Stimulated activated CD4-positive, alpha-beta T cell treated with anti-CD3 and anti-CD28 coated beads, Interleukin-15, amount 100 ng/mL, for 1 hour (primary cell): ENCODE measurements at places on chromosomes 1 and 21.

- DNase-seq = no peak
Observed at GRCh38 chr1:105027838-105028471, 1278.3 kb downstream of the AMY1C start.

DNA sequence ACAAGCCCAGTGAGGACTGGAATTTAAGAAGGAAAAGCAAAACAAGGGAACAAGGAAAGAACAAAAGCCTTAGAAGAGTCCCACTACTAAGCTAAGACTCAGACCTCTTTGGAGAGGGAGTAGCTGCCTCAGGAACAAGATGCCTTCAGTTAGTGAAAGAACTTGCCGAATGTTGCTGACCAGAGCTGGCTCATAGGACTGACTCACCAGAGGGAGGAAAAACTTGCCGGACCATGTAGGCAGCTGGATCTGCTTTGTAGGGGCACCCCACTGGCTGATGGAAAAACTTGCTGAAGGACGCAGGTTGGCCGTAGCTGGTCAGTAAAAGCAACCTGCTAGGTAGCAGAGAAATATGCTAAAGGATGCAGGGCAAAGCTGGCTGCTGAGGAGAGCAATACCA is 15.3 kb upstream of the ZSWIM5 start:
- no peak for DNase-seq

DNA sequence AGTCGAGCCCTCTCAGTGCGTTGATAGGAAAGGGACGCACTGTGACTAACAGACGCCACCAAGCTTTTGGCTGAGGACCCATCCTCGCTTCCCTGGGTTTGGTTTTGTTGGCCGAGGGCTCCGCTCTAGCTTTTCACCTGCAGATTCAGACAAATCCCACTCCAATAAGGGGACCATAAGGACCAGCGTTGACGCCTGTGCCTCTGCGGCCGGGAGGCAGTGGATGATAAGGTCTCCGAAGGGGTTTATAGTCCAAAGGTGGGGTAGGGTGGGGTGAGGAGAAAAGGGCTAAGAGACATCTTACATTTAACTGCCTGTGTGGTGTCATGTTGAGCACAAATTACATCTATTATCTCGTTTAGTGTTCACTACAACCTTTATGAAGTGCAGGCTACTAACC is 760 bp downstream of the PEX14 start:
- DNase-seq = no peak

DNA sequence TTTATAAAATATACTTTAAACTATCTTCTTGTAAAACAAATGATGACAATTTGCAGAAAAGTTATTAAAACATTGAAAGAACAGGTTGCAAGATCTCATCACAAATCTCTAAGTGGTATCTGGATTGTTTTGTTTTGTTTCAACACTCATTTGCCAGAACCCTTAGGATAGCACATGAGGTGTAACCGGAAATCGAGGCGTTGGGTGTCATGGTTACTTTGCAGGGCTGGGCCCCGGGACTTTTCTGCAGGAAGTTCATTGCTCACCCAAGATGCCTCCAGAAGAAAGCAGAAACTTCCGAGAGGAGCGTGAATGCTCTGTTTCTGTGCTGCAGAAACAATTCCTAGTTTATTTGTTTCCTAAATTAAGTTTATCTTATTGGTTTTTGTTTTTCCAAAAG is 2.5 kb downstream of the DISC1 start:
- no peak for DNase-seq

GRCh38 chr1:157270705-157271274 is 132.6 kb upstream of the ETV3 start:
- no peak for DNase-seq

- DNase-seq = no peak
Observed at GRCh38 chr1:43743206-43743605, 35.9 kb downstream of the ST3GAL3 start.

- no peak for DNase-seq
Observed at GRCh38 chr1:241638909-241639622, 1.1 kb downstream of the CHML start.

- no peak for DNase-seq
Observed at GRCh38 chr1:203534526-203534925, 40.6 kb downstream of the OPTC start.

DNA sequence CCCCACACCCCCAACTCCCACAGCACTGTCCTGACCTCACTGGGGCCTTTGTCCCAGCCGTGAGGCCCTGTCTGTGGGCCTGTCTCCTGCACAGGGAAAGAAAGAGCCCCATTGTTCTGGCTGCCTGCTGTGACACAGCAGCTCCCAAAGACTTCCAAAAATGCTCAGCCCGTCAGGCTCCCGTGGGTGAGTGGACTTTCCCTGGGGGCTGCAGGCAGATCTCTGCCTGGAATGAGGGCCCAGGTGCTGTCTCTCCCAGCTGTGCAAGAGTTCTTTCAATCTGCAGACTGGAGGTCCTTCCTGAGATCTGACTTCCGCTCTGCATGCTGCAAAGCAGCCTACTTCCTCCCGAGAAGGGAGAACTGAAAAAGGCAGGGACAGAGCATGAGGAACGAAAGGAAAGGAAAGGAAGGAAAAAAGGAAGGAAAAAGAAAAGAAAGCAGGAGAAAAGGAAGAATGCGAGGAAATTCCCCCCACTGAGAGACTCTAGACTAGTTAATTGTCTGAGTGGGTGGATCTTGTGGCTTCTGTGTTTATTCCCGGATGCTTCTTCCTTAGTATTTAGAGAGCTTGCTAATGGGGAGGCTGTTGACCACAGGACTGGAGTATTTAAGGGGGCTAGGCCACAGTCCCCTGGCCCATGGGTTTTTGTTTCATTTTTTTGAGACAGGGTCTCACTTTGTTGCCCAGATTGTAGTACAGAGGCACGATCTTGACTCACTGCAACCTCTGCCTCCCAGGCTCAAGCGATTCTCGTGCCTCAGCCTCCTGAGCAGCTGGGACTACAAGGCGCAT is 15.0 kb downstream of the NES start:
- DNase-seq = no peak

- DNase-seq = no peak
Observed at GRCh38 chr1:232464325-232464724, 165.6 kb downstream of the SIPA1L2 start.

DNA sequence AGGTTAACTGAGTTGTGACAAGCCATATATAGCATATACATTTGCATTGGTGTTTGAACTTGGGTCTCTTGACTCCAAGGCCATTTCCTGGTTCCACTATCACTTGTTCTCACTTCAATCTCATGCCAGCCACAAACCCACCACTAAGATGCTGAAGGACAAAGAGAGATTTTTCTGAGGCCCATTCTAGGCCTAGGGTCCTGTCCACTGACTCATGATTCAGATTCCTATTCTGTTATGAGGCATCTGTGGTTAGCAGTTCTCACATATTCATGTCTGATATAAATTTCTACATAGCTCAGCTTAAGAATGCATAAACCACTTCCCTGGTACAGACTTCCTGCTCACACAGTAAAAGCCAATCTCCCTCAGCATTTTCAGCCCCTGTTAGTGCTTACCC is 326.1 kb upstream of the BEND5 start:
- no peak for DNase-seq

- no peak for DNase-seq
Observed at GRCh38 chr21:46096596-46097335, 1.1 kb upstream of the COL6A2 start.

DNA sequence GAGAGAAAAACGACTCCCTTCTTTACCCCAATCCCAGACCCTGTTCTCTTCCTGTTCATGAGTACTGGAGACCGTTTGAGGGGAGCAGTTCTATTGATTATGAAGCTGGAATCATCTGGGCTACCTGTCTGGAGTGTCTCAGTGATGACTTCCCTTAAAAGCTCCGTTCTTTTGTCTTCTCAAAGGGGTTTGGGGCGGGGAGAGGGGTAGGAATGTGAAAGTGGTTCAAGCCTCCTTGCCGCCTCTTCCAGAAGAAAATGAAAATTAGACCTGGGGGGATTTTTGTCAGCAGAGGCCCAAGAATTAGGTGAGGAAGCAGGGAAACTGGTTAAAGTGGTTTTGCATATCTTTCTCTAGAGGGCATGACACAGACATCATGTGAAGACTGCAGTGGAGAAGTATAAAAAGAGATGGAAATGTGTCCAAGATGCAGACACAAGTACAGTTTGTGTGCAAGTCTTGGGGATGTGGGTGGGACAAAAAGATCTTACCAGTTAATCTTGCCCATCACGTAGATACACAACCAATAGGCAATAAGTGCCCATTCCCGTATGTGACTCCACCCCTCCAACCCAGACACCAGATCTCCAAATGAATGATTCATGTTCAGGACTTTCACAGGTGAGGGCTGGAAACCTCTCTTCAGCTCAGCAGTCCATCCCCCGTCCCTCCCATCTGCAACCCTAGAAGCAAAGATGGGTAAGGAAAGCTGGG is 470 bp upstream of the MTMR11 start:
- no peak for DNase-seq

DNA sequence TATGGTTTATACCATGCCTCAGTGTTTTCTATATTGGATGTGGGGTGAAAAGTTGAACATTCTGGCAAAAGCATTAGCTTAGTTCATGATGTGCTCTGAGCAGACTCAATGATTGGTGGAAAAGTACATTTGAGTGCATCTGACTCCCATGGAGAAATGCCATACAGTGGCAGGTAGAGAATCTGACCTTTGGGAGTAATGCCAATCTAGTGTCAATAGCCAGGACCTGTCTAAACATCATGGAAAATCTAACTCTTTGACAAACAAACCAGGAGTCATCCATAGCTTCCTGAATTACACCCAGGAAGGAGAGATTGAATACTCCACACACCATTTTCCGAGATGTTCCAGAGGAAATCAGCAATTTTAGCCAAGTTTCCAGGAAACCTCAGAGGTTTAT is 51.0 kb downstream of the XCL1 start:
- no peak for DNase-seq

GRCh38 chr1:31064111-31064717 is 1.3 kb downstream of the PUM1 start:
- no peak for DNase-seq

- no peak for DNase-seq
Observed at GRCh38 chr1:93593854-93594602, 87.6 kb downstream of the BCAR3 start.

GRCh38 chr1:25503551-25504426 is 39.6 kb upstream of the LDLRAP1 start:
- peak; percentile 57 for DNase-seq

DNA sequence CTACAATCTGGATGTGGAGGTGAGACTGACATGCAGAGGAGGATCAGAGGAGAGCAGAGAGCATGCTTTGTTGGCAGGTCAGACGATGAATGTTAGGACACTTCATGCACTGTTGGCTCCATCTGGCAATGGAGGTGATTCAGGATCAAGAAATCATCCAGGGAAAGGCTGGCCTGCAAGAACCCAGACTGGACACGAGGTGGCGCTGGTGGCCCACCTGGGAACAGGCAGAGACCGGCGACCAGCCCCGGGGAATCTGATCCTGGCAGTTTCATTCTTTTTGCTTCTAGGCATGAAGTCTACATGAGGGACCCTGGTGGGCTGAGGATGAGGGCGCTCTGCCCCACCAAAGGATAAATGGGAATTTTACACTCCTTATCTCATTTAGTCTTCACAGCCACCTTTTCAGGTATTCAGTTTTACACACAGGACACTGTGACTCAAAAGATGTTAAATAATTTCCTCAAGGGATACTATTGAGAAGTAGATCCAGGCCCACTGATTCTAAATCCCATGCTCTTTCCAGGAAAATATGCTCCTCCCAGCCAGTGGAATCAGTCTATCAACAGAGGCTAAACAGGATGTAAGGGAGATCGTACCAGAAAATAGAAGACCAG is 26.2 kb upstream of the SCMH1 start:
- peak; percentile 48 for DNase-seq

GRCh38 chr1:12546771-12547585 is 71.0 kb downstream of the DHRS3 start:
- no peak for DNase-seq

DNA sequence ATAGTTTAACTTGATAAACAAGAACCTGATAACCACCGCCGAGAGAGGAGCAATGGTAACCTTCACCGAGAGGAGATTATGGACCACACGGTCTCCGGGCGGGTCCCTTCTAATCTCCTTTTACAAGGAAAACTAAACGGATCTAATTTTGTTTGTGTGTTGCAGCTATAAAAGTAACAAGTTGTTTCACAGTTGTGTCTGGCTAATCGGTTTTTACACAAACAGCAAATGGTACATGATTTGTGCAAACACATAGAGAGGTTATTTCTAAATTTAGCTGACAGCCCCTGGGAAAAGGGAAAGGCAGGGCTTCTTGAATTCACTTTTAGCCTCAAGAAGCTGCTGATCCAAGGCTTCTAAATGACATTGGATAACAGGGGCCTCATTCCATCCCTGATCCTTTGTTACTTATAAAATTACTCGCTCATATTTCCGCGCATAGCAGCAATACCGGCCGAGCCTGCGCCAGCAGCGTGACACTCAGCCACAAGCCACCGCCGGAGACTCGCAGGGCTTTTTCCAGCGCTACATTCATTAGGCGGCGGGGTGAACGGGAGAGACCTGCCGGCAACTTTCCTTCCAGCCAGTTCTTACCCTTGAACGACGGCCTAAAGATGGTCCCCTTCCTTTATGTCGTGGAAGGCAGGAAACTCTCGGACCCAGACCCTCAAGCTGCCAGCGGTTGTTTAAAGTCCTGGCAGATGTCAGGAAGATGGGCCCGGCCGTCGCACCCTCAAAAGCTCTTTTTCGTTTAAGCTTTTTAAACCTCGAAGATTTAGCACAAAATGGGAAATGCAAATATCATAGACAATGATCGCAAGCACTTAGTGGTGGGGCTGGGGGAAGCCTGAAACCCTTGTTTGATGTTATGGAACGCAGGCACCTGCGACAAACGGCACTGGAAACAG is 4.4 kb downstream of the FOXD3 start:
- no peak for DNase-seq
